Stimulated activated CD8-positive, alpha-beta memory T cell treated with anti-CD3 and anti-CD28 coated beads, Interleukin-4, amount 100 ng/mL, for 24 hours (primary cell): ENCODE measurements at places on chromosomes 3 and 15.

DNA sequence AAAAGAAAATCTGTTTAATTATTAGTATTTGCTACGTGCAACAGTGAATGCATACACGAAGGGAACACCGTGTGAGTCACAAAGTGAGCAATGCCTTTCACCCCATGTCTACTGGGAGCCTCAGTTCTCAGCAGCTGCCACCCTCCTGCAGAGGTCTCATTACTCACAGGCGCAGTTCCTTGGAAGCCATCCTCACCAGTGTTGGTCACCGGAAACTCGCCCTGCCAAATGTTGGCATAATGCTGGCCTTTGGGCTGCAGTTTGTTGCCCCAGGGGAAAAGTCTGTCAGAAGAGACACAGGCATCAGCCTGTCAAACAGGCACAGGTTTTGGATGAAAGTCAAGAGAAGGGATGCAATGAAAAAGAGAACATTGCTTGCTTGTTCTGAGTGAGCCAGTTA, 50.1 kb downstream of the SUMF1 start:
- DNase-seq: no peak

DNA sequence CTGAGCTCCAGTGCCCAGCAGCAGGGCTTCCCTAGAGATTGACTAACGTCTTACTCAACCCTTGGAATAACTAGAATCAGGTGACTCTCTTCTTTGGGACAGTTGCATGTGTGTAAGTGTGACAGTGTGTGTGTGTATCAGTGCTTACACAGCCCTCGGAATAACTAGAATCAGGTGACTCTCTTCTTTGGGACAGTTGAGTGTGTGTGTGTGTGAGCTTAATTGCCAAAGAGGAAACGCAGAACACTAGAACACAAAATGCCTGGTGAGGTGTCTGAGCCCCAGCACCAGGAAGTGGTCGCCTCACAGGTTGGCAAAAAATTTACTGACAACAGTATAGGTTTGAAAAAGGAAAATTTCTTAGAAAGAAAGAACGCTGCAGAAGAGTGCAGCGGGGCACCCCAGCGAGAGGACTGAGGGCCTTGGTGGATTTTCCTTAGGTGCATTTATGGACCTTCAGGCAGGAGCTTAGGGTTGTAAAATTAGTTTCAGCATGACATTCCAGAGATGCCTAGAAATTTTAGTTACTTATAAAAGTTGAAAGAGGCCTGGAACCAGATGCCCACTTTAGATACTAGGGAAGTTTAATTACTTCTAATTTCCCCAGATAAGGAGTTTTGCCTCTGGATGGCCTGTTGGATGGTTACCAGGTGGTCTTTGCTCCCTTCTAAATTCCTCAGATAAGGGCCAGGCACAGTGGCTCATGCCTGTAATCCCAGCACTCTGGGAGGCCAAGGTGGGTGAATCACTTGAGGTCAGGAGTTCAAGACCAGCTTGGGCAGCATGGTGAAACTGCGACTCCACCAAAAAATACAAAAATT, 3.7 kb upstream of the WDR82 start:
- no peak for DNase-seq

- no peak for DNase-seq
Measured at GRCh38 chr3:48414376-48415250, 15.3 kb downstream of the PLXNB1 start.

GRCh38 chr15:87604857-87605446, 651.6 kb downstream of the NTRK3 start:
- DNase-seq: no peak

DNA sequence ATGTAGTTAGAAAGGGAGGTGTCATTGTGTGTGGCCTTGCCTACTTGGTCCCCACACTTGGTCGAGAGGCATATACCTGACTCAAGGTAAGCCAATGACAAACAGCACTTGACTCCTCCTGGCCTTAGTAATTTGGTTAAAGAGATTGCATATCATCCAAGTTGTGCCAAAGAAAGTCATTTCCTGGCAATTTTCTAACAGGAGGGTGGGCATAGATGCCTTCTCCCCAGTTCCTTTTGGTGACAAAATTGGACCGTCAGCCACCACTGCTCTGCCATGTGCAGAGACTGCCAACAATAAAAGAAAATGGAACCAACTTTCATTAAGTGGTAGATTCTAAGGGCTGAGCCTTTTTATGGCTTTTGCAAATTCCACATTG, 7.9 kb upstream of the LEKR1 start:
- no peak for DNase-seq

DNA sequence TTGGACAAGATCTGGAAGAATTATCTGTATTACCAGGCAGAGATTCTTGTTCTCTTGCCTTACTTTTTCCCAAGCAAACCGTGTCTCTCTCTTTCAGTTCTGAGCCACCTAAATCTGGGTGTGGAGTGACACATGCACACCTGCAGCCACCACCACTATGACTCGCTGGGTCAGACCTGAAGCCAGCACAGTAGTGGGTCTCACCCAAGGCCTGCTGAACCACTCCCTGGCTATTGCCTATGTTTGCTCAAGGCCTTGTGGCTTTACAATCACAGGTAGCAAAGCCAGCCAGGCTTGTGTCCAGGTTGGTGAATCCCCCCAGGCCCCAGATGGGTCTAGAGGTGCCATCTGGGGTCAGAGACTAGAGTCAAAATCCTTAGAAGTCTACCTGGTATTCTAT, 28.7 kb upstream of the COPB2 start:
- DNase-seq: no peak

DNA sequence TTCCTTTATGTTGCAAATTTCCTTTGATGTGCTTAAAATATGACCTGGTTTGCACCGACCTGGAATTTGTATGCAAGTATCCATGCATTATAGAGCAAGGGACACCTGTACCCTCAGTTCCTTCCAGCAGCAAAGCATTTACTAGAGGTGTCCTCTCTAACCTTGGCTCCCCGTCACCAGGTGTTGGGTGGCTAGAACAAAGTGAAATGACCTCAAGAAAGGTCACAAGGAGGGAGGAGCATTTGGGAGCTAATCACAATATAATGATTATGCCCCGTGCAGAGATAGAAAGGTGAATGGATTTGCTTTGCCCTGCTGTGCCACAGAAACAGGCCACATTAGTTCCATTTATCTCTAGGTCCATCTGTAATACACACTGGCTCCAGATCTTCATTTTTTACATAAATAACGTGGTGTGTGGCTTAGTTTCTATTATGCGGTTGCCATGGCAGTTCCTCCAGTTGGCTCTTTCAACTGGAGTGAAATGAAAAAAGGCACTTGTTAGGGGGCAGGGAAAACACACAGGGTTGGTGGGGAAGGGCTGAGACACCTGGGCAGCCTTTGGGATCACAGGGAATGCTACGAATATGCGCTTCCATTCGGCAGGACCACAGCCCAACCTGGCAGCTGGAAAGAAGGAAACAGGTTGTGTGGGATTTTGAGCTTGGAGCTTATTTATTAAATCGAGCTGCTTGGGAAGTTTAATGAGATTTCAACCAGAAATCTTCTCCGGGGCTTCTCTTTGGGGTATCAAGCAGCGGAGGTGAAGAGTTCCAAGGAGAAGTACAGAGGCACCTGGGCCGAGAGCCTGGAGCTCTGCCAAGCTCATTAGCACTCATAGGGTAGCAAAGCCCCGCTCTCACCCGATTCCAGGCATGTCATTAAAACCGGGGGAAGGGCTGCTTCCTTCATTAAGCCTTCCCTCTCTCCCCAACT, 233.5 kb upstream of the ST8SIA2 start:
- DNase-seq: no peak

GRCh38 chr15:64105113-64105704, 9.4 kb downstream of the SNX1 start:
- no peak for DNase-seq

DNA sequence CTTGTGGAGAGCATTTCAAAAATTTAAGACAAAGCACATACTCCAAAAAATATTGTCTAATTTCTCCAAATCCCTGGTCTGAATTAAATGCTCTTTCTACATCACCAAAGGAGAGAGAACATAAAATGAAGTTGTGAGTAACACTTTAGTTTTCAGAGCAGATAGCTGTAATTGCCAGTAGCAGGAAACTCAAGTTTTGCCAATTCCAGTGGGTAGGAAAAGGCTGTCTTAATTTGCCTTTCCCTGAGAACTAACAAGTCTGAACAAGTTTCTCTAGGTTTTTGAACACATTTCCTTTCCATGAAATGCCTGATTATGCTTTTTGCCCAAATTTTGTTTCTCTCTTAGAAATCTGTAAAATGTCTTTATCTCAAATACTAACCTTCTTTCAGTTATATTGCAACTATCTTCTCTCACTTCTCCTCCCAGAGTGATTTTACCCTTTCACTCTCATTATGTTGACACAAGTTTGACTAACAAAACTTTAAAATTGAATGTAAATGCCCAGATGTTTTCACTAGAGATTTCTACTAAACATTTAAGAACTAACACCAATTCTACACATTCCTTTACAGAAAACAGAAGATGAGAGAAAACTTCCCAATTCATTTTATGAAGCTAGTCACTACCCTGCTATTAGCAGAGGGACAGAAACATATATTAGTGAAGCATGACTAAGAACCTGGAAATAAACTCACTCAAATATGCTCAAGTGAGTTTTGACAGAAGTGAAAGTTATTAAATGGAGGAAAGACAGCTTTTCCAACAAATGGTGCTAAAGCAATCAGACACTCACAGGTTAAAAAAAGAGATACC, 38.4 kb downstream of the RFX7 start:
- DNase-seq: no peak

DNA sequence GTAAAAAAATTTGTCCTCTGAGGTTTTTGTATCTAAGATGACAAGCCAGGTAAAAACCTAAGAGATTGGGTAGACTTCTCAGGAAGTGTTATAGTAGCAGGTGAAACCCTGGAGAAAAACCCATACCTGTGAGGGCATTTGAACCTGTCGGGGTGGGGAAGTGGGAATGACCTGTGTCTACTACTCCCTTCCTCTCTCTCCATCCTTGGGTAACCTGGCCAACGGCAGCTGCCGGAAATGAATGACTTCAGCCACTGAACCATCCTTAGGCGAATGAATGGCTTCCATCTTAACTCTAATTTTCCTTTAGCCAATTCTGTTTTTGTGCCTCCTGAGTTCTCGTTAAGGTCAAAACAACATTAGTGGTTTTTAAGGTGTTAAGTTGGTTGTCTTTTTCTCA, 16.8 kb downstream of the GPR15 start:
- DNase-seq: no peak

DNA sequence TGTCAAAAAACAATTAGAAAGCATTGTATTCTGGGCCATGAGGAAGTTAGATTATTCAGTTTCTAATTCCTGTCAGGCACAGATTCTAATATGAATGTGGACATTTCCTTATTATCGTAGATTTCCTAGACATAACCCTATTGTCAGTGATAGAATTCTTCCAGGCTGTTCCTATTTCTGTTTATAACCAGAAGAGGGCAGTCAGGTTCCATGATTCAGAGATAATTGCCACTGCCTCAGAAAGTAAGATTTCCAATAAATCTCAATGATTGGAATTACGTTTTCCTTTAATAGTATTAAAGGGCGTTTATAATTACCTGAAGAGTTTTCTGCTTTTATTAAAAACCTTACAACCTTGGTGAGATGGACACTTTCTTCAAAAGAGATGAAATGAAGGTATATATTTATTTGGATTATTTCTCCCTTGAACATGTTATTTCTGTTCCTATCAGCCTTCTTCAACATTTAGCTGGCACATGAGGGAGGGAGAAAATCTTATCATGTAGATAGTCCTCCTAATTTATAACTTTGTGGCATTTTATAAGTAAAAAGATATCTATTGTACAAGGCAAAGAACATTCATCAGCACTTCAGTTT, 439.2 kb downstream of the MCTP2 start:
- no peak for DNase-seq

DNA sequence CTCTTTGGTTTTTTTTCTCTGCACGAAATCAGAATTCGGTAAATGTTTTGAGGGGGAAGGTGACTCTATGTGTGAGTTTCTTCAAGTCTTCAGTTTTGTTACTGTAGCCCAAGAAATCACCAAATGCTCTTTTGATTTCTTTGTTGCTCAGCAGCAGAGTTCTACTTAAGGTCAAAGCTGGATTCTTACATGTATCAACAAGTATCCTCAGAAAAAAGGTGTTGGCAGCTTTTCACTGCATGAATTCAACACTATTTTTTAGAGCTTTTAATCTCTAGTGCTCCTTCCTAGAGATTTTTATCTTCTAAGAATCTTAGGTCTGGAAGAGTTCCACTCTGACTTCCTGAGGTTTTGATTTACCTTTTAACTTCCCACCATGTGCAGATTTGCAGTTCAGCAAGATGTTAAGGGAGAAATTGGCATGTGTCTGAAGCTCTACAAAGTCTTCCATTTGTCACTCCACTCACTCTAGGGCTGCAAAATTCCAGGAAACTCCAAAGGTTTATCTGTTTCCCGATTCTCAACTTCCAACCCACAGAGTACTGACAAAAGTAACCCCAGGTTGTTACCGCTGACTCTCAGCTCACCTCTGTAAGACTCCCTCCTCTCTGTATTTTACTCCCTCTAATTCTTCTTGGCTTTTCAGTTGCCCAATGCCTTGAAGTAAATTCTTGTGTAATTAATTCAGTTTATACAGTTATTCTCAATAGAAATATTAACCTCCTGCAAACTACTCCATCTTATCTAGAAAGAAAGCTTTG, 13.3 kb upstream of the CD200 start:
- DNase-seq: no peak

GRCh38 chr3:116007000-116007399, 383.7 kb downstream of the GAP43 start:
- DNase-seq: no peak

DNA sequence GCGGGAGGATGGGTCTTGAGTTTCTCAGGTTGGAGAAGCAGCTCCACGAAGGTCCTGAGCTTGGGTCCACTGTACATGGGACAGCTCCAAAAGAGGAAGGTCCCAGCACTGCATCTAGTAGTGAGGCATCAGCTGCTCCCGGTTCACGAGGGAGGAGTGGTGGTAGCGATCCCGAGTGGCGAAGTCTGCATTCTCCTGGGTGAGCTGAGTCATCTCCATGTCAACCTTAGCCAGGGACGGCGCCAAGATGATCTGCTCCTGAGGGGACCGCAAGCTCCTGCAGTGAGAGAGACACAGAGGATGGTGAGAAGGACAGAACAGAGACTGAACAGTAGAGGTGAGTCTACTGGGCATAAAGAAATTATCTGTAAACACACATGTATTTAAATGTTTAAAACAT, 28.0 kb upstream of the HEG1 start:
- no peak for DNase-seq

- DNase-seq: no peak
Measured at GRCh38 chr3:183800243-183800863, 25.0 kb downstream of the MAP6D1 start.

DNA sequence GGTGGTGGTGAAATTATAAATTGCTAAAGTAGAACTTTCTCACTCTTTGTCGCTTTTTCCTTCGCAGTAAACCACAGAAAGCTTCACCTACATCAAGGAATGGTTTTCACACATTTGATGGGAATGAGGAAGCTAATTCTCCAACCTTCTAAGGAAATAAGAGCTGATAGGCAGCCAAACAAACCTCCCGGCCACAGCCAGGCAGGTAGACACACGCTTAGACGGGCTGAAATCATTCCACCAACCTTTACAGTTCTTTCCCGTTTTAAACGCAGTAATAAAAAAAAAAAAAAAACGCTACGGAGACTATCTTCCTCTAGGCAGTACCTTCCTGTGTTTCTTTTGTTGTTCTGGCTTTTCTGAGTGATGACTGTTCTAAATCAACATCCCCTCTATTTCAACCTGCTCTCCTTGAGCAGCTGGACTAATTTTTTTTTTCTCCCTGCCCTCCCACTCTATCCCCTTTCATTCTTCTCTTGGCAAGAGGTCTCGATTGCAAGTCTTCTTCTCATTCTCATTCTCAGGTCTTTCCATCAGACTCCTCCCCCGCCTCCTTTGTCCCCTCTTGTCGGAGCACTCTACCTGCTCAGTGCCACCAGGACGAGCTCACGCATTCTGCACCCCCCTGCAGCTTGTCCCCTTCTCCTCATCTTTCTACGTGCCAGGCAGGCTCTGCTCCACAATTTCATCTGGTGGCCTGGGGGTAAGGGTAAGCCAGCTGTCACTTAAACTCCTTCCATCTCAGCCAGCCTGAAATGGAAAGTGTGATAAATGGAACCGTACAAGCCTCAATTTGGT, 391.1 kb upstream of the MDFIC2 start:
- DNase-seq: no peak
